ENCODE measurements at places on chromosomes 1 and 21.

DNA sequence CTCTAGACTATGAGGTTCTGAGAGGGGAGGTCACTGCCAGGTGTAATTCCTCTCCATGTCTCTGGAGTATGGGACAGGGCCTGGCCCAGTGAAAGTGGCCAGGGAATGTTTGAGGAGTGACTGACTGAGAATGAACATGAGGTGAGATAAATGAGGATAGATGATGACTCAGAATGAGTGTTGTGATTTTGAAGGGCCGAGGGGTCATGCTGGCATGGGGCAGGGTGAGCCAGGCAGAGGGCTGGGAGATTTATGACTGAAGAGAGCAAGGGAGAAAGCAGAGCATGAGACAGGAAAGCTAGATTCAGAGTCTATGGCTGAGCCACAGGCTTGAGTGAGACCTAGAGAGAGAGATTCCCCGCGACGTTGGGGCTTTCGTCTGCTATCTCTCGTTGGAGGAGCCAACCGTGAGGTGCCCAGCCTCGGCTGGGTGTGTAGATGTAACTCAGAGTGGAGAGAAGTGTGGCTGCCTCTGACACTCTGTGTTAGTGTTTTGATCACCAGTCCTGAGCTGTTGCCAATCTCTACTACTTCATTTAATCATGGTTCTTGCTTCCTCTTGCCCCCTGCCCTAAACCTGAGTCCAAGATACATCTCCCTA is 50.1 kb downstream of the FOXD2 start:
- DNase-seq = no peak

- no peak for DNase-seq
These were observed 543.2 kb upstream of the CAMK1G start for GRCh38 chr1:209040351-209040750.

- no peak for DNase-seq
These were observed 113.2 kb downstream of the PTGER3 start for GRCh38 chr1:70934194-70934961.

- no peak for DNase-seq
These were observed 176.5 kb downstream of the PSMG1 start for GRCh38 chr21:39006571-39007311.

- no peak for DNase-seq
These were observed 5.5 kb upstream of the TRAPPC10 start for GRCh38 chr21:44006656-44007055.

- DNase-seq = no peak
These were observed 97.5 kb downstream of the CLEC20A start for GRCh38 chr1:178399177-178399728.

DNA sequence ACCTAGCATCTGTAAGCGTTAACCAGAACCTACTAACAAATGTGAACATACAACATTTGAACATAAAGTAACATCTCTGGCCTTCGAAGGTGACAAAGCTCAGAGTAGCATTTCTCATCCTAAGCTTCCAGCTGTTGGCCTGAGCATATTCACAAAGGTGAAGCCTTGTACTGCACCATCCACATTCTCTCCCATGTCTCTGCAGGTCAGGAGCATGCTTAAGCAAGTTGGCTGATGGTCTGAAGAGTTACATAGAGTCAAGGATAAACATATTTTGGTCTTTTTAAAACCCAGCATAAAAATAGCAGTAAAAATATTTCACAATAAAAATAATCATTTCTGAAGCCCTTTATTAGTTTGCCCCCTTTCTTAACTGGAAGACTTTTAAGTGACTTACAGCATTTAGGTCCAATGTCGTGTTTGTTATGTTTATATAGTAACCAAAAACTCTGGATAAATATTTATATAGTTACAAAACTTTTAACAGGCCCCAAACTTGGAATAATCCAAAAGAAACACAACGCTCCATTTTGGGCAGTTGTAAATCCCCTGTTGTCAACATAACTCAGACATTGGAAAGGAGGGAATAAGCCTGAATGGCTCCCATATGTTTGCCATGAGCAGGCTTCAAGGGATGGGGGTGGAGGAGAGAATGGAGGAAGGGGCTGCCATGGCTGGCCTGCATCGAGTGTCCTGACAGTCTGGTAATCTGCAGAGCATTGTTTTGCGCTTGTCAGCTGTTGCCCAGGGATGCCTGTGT is 42.8 kb upstream of the ENAH start:
- no peak for DNase-seq

DNA sequence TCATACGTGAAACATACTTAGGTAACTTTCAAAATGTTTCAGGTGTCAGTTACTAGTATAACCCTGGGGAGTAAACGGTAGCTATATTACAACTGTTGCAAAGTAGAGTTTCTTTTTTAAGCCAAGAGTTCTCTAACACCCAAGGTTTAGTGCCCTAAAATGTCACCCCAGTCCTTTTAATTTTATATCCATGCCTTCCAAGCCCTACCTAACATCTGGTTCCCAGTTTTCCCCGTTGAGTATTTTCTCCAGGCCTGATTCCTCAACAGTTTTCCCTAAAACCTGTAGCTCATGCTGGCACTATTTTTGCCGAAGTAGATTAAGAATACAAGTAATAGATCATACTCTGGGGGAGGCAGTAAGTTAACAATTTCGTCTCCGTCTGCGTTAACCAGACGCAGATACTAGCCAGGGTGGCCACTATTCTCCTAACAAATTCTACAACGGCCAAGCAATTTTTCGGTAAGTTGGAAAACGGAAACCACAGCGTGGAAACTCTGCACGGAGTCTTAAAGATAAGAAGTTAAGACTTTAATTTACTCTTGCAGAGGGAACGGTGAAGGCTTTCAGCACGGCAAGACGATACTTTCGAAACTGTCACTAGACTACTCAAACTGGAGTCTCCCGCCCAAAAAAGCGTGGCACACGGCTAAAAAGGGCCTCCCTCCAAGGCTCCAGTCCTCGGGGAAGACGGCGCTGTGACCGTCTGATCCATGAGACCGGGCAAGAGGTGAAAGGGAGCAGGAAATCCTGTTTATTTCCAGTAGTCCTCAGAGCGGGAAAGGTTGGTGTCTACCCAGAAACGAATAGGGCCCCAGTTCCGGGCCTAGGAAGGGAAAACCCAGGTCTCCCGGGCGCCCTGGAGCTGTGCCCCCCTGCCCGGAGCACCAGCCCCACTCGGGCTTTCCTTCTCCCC is 945 bp downstream of the SRSF4 start:
- DNase-seq = no peak

DNA sequence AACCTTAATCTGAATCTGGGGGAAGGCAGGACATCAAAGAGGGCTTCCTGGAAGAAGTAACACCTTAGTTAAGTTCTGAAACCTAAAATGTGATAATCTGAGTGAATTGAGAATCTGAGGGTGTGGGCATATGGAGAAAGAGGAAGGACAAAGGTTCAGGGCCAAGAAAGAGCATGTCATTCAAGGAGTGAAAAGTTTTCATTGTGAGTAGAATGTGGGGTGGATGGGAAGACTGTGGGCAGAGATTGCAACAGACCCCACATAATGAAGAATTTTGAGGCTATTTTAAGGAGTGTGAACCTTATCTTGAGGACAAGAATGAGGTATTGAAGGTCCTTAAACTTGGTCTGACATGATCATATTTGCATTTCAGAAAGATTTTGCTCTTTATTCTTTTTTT is 227.2 kb downstream of the PTGER3 start:
- DNase-seq = no peak

DNA sequence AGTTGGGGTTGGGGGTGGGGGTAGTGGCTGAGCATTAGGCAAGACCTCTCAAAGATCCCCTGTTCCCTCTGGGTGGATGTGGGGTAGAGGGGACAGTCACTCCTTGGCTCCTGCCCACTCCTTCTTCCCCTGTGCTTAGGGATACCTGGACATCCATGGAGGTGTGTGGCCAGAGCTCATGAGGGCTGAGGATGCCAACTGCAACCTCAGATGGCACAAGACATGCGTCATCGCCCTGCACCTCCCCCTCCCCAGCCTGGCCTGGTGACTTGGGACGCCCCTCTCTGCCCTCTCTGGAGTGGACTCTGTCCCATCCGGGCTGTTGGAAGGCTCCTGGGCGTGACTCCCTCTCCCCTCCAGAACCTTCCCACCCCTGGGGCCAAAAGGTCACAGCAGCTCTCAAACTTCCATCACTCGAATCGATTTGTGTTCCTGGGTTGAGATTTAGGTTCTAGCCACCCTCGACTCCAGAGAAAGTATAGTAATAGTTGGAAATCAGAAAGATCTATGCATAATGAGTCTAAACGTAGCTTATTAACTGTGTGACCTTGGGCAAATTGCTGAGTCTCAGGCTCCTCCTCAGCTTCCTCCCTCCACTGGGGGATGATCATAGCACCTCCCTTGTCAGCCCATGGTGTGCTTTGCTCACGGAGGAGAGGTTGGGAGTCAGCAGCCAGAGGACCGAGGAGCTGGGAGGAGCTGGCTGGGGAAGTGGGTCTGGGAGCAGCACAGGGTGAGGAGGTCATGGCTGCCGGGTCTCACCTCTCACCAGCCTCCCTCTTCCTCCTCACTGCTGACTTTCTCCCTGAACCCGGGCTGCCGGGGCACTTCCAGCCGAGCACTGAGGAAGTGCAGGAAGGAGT is 2.2 kb upstream of the PTPN7 start:
- DNase-seq = peak; percentile 54

DNA sequence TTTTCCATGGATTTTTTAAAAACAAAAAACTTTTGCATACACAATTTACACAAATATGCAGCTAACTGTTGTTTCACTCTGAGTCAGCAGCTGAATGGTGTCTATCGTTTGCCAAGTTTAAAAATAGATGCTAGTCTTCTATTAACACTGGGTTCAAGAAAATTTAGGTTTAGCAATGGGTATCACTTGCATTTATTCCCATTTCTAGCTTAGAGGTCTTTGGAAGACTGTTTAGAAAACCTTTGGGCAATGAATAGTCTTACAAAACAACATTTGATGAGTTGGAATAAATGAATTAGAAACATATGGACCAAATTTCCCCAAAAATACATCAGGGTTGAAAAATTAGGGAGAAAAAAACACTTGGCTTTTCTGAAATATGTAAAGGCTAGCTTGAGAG is 165.8 kb downstream of the LYPLAL1 start:
- no peak for DNase-seq

- no peak for DNase-seq
These were observed 249.3 kb downstream of the TNR start for GRCh38 chr1:175494011-175494554.

DNA sequence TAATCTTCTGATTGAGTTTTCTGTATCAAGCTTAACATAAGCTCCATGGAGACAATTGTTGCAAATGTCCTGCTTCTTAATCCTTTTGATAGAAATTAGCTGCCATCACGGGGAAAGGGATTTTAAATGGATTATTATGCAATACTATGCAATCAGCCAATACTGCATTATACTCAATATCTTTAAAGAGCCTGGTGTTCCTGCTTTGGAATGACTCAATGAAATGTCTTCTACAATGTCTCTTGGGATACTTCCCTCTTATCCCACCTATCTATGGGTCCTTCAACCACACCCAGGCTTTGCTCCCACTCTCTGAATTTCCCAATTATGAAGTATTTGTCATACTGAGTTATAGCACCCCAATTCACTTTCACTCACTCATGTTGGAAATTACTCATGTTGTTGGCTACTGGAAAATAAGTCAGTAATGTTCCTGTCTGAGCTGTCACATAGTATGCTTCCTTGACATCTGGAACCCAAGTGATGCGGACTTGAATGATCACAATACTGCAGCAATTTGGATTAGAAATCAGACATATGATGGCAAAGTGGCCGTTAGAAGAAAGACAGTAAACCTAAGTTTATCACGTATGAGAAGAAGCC is 85.0 kb downstream of the TPR start:
- no peak for DNase-seq

DNA sequence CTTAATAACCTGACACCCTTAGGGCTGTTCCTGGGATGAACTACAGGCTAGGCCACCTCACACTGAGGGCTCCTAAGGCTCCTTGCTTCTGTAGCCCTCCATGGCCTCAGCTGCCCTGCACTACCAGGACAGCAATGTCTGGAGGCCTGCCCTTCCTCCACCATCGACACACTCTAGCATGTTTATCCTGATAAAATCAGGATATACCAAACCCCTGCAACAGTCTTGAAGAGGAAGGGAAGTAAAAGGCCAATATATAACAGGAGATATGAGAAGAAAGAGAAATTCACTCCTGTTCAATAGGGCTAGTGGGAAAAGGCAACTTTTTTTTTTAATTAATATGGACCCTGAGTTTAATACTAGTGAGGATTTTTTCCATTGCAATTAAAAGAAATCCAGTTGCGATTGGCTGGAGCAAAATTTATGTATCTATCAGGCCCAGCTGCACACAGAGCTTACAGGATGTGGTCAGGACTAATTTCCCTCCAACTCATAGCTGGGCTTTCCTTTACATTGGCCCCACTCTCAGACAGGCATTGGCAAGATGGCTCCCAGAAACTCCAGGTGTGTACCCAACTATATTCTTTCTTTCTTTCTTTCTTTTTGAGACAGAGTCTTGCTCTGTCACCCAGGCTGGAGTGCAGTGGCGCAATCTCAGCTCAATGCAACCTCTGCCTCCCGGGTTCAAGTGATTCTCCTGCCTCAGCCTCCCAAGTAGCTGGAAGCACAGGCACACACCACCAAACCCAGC is 13.5 kb upstream of the ATP2B4 start:
- no peak for DNase-seq

DNA sequence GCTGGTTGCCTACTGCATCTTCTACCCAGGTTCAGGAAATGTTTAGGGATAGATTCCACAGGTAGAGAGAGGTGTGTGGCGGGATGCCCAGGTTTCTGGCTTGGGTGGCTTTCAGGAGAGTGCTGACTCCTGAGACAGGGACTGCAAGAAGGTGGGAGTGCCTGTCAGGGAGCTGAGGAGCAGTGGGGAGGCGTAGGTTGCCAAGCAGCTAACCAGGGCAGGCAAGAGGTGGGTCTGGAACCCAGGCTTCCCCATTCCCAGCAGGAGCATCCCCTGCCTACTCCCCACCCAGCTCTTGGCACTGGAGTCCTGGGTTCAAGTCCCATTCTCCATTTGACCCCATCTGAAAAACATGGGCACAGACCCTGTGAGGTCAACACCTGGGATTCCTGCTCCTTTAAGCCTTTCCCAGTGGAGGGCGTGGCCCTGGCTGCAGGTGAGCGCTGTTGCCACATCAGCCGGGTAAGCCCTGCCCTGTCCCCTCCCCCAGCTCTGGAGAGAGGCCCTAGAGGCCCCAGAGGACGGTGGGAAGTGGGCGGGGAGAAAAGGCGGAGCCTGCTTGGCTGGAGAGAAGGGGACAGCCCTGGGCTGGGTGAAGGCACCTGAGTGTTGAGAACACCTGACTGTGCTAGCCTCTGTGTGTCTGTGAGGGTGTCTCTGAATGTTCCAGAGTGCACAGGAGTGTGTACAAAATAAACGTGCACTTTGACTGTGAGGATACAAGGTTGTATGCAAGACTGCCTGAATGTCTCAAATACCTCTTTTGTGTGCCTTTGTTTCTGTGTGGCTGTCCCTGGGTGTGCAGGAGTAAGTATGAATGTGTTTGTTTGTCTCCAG is 14.0 kb upstream of the SYNC start:
- peak; percentile 70 for DNase-seq

GRCh38 chr1:27575840-27576331 is 28.1 kb downstream of the AHDC1 start:
- no peak for DNase-seq

DNA sequence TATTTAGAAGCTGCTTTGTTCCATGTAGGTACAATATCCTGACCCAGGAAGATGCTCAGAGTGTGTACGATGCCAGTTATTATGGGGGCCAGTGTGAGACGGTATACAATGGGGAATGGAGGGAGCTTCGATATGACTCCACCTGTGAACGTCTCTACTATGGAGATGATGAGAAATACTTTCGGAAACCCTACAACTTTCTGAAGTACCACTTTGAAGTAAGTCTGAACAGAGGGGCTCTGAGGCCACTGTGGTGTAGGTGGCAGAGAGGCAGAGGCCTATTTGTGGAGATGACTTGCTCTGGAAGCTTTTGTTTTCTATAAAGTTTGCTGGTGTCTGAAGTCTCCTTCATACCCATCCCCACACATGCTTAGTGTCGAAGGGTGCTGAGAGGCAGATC is 26.8 kb downstream of the C8A start:
- DNase-seq = no peak

- DNase-seq = no peak
These were observed 10.0 kb downstream of the MAEL start for GRCh38 chr1:166999075-166999474.

Data from activated CD4-positive, alpha-beta T cell treated with anti-CD3 and anti-CD28 coated beads, Interleukin-2, amount 50 U/mL, for 48 hours (primary cell).